CD4-positive, alpha-beta memory T cell (primary cell): ENCODE measurements at places on chromosomes 4 and X. TPM values are rescaled to one million over a fixed set of nuclear protein-coding genes. Genes with fewer than 3 reads are reported as not detected.

SEC31A gene
- polyA plus RNA-seq: 175 TPM

DGAT2L6 gene
- polyA plus RNA-seq: not detected

PSAPL1 gene
- polyA plus RNA-seq: not detected

DNA sequence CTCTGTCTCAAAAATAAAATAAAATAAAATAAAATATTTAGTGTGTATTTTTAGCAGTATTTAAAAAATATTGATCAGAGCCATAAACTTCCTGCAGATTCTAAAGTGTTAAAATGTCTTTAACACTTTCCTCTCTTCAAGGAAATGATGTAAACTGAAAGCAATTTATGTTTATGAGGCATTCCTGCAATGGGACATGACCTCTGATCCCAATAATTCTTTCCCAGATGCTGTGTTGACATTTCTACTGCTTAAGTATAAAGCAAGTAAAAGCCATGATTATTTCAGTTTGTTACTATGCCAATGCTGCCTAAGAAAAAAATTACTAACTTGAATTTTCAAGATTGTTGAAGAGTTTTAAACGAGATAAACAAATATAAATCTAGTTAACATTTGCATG, 29.0 kb downstream of the COQ2 start:
- no peak for DNase-seq

DNA sequence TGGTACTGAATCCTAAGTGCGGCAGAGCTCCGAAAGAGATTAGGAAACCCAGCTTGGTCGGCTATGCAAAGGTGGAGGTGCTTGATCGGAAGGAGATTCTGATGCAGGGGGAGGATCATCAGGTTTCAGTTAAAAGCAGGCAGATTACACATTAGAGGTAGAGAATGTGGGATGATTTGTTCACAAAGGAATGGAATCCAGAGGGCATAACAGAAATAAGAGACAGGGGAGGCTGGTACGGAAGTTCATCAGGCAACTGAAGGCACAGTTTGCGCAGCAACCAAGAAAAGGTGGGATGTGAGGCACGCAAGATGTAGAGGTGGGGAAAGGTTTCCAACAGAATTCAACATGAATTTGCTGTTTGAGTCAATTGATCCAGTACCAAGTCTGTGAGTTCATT, 424 bp upstream of the ZNF330 start:
- DNase-seq: no peak

DNA sequence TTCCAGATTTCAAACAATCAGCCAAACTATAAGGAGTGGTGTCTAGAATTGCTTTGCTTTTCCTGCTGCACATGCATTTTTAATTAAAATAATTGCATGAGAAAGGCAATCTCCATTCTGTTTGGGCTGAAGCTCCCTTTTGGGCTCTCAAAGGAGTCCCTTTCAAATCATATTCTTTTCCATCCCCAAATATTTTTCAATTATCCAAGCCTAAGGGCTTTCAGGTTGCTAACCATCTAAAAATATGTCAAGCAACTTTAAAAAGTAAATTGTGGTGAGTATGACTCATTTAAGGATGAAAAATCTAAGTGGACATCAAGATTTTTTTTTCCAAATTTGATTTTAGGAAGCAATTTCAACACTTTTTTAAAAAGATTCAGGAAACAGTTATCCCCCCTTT, 28.4 kb downstream of the PIR start:
- DNase-seq: no peak
